ENCODE measurements at places on chromosomes 2 and 18. TPM values are rescaled to one million over a fixed set of nuclear protein-coding genes. Genes with fewer than 3 reads are reported as not detected.

Gene CUL3
- 12.8 TPM for polyA plus RNA-seq

Gene ASAP2
- polyA plus RNA-seq, result 14.1 TPM

Gene HK2
- 21.8 TPM for polyA plus RNA-seq

Gene VIL1
- not detected for polyA plus RNA-seq

Gene PSTPIP2
- polyA plus RNA-seq, result 5.9 TPM

Gene CCDC68
- 0.34 TPM for polyA plus RNA-seq

Gene LRRTM1
- not detected for polyA plus RNA-seq

Gene BIRC6
- polyA plus RNA-seq, result 53.7 TPM

Gene B3GNT7
- polyA plus RNA-seq, result 0.06 TPM

Gene CYTIP
- not detected for polyA plus RNA-seq
